ENCODE measurements at places on chromosomes 1 and 21.

DNA sequence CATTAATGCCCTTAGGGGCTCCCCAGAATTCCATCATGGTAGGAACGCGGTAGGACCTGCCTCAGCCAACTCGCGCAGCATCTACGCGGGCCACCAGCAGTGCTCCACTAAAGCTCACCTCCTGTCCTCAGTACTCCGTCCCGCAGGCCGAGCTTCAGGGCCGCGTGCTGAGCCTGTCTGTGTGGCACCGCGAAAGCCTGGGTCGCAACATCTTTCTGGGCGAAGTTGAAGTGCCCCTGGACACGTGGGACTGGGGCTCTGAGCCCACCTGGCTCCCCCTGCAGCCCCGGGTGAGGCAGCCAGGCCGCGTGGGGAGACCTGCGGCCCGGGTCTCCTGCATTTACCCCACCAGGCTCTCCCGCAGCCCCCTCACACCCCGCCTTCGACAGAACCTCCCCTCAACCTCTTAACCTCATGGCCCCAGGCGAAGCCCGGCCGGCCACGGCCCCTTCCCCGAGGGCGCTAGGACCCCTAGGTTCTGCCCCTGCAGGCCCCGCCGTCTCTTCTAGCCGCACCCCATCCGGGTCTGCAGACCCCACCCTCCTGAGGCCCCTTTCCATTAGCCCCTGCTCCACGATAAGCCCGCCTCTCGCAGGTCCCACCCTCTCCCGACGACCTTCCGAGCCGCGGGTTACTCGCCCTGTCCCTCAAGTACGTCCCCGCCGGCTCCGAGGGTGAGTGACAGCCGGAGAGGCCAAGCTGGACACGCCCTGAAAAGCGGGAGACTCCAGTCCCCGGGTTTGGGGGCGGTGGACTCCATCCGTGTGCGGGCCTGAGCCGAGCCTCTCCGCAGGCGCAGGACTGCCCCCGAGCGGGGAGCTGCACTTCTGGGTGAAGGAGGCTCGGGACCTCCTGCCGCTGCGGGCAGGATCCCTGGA is 9.1 kb downstream of the SYTL1 start:
- peak; percentile 11 for DNase-seq

- DNase-seq: peak; percentile 15
Observed at GRCh38 chr1:14190508-14190907, 408.0 kb upstream of the KAZN start.

- DNase-seq: no peak
Observed at GRCh38 chr1:207952617-207953542, 42.0 kb upstream of the CD34 start.

GRCh38 chr1:145782272-145783099 is 41.4 kb downstream of the RNF115 start:
- DNase-seq: peak; percentile 90

- no peak for DNase-seq
Observed at GRCh38 chr1:53376742-53377437, 49.0 kb upstream of the LRP8 start.

- DNase-seq: no peak
Observed at GRCh38 chr1:30754684-30755171, 2.8 kb downstream of the LAPTM5 start.

GRCh38 chr1:43832255-43832654 is 101.3 kb upstream of the ARTN start:
- no peak for DNase-seq

- no peak for DNase-seq
Observed at GRCh38 chr1:196410768-196411167, 197.5 kb downstream of the KCNT2 start.
